Activated CD4-positive, alpha-beta T cell treated with anti-CD3 and anti-CD28 coated beads for 48 hours (primary cell): ENCODE measurements at places on chromosomes 3 and 15.
A peak's percentile ranks its signal among the peaks of the same experiment; 100 is the strongest.

DNA sequence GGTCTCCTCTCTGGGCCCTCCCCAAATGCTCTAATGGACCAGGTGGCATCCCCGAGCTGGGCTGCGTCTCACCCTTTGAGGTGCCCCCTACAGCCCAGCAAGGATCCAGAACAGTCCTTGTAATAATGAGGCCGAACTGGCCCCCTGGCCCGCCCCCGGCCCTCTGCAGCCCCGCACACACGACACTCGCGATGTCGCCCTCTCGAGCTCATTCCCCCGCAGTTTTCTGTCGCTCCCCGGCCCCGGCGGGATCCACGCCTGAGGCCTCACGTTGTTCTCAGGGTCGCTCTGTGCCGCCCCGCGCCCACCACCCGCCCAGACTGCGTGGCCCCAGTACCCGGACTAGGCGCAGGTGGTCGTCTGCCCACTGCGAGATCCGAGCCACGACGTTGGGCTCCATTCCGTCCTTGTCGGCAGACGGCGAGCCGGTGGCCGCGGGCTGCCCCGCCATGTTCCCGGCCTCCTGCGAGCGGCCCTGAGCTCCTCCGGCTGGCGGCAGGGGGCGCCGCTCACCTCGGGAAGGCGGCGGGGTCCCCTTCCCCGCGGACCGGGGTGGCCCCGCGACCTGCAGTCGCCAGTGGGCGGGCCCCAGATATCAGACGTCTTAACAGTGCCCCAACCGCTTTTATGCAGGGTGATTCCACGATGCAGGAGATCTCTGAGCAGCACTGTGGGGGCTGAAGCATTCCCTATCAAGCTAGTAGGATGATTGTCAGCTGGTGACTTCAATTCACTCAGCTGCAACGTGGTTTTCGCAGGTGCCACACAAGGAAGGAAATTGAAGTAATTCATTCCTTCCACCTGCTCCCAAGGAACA, at the start of gene C3orf33:
Gene C3orf33 (minus strand): TSS at position 477 of the 817 bp plus-strand sequence. CDS start 26 bp downstream, at position 451.
- DNase-seq: peak; percentile 83

- peak; percentile 70 for DNase-seq
Measured at GRCh38 chr15:80710635-80711554, 15.8 kb downstream of the ABHD17C start.

- DNase-seq: no peak
Measured at GRCh38 chr3:156455839-156456238, 99.1 kb downstream of the SSR3 start.

DNA sequence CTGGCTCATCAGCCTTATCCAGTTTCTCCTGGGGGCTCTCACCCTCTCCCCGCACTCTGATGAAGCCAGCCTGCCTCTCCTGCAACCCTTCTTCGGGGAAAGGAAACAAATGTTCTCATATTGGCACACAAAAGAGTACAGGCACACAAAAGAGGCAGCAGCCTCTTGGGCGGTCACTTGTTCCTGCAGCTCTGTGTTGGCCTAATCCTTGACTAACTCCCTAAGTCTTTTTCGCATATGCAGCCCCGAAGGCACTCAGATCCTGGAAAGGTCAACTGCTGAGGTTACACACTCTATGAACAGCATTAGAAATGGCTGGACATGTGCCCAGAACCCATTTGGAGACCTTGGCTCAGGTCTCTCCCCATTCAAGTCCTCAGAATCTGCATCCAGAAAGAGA, 7.4 kb upstream of the CAMP start:
- no peak for DNase-seq

DNA sequence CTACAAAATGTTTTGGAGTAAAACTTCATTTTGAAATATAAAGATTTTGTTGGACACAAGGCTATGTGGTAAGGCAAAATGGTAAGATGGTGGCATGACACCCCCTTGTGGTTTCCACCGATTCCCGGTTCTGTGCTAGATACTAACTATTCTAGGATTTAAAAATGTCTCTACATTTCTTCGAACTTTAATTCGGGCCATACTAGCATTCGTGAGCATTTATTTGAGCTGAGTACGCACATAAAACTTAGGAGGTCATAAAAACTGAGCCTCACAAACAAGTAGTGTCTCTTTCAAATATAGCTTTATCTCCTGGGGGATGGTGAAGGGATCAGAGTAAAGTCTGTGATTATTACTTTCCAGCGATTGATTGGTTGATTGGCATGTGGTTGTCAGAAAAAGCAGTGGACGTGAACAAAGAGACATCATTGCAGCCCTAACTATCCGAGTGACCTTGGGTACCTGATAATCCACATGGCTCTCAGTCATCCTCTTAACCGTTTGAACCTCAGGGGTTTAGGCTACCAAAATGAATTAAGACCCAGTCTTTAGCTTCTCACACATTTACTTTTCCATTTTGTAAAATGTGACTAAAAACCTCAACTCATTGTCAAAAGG, 1.1 kb upstream of the ZNF639 start:
- DNase-seq: peak; percentile 19

- no peak for DNase-seq
Measured at GRCh38 chr15:86236356-86237110, 156.9 kb downstream of the AGBL1 start.

- no peak for DNase-seq
Measured at GRCh38 chr3:15015456-15015855, 49.7 kb downstream of the MRPS25 start.

- DNase-seq: no peak
Measured at GRCh38 chr15:82898961-82899360, 53.6 kb downstream of the HOMER2 start.

GRCh38 chr3:64039332-64039731, 16.0 kb upstream of the PSMD6 start:
- no peak for DNase-seq

- DNase-seq: peak; percentile 62
Measured at GRCh38 chr3:122921791-122922651, 105.5 kb downstream of the SEMA5B start.

DNA sequence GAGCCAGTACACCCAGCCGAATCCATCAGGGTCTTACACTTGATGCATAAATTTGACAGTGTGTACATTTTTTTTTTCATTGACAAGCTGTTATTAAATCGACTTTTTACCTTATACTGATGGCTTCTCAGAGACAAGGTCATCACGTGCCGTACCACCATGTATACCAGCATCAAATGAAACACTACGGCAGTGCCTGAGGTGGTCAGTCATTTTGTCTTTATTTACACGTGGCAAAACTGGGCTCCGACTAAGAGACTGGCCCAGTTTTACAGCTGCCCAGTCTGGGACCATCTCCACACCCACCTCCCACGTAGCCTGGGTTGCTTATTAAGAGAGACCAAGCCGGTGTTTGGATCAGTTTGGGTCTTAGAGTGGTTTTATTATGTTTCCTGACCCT, 57.4 kb downstream of the TMEM266 start:
- DNase-seq: no peak

DNA sequence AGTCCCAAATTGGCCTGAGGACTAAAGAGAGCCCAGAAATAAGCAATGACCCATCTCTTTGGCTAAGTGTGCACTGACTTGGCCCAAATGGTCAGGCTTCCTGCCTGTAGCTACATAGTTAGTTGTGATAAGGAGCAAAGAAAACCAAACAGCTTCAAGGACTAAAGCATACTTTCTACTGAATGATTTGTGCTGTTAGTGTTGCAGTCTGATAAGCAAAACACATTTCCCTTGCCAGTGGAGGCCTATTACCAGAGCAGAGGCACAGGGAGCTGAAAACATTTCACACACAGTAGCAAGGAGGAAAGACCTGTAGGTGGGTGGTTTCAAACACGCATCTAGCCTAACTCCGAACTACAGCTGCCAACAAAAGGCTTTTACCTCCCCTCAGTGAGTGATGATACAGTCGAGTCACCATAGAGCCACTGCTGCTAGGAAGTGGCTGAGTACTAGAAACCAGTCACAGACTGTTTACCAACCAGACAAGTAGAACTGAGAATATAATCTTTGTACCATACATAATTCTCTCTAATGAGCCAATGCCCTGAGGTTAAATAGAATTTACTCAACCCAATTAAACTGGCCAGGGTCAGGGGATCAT, 222.3 kb upstream of the THBS1 start:
- DNase-seq: no peak

DNA sequence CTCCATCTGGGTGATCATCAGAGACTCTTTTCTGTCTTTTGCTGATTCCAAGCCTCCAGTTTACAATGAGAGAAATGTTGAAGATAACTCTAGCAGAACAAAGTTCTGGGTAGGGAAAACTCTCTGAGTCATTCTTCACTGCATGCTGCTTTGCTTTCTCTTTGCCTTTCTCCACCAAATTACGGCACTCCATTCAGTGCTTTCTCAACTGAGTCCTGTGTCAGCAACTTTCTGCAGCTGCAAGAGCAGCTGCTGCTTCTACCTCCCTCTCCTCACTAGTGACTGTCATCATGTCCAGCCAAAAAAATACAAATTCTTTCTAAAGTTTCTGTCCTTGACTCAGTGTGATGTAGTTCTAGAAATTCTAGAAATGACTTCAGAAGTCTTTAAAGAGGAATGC, 953.8 kb downstream of the IGSF11 start:
- no peak for DNase-seq

- no peak for DNase-seq
Measured at GRCh38 chr15:35000511-35000910, 12.4 kb upstream of the ZNF770 start.

- DNase-seq: no peak
Measured at GRCh38 chr3:151544164-151544548, 83.3 kb upstream of the IGSF10 start.

- no peak for DNase-seq
Measured at GRCh38 chr3:110066206-110066605, 728.9 kb upstream of the DPPA4 start.

DNA sequence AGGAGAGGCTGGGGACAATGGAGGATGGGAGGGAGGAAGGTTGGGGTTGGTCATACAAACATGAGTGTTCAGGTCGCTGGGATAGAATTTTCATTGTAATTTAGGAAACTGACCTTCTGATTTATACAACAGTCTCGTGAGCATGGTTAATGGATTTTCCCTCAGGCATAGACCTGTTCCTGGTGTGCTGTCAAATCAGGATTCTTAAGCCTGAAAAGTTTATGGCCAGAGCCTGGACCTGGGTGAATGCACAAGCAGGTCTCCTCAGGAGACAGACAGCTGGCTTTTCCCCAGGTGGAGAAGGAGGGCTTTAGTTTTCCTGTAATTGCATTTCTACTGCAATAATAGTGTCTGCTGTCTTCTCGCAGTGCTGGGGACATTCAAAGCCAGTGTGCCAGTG, 338.0 kb downstream of the SHQ1 start:
- no peak for DNase-seq

DNA sequence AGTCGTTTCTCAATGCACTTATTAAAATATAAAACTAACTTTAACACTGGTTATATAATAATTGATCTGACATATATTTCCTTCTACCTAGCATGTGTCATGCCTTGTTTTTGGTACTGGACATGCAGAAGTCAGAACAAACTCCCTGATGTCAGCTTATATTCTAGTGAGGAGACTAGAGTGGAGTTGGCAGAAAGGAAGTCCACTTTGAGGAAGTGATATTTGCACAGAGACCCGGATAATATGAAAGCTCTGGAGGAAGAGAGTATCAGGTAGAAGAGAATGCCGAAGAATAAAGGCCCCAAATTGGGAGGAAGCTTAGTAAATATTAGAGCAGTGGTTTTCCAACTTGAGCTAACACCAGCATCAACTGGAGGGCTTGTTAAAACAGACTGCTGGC, 24.6 kb upstream of the ZNF280D start:
- DNase-seq: no peak

DNA sequence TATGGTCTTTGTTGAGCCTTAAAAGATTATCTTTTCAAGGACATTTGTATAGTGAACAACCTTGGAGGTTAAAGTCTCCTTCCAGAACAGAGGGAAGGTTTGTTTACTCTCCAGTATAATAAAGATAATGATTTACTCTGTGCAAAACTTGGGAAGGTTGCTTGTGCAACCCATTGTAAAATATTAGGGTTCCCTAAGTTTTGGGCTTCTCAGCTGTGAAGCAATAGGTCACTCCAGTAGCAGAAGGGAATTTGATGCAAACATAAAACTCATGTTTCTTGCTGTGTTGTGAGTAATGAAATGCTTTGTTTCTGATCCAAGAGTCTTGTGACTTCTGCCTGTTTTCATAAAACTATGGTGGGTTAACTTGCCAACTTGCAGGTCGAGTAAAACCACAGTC, 177.5 kb downstream of the SUCNR1 start:
- no peak for DNase-seq
